DMS79 treated with DMSO at 0.1 percent for 48 hours (cell line): ENCODE measurements at places on chromosomes 5 and 9.
A peak's percentile ranks its signal among the peaks of the same experiment; 100 is the strongest.

DNA sequence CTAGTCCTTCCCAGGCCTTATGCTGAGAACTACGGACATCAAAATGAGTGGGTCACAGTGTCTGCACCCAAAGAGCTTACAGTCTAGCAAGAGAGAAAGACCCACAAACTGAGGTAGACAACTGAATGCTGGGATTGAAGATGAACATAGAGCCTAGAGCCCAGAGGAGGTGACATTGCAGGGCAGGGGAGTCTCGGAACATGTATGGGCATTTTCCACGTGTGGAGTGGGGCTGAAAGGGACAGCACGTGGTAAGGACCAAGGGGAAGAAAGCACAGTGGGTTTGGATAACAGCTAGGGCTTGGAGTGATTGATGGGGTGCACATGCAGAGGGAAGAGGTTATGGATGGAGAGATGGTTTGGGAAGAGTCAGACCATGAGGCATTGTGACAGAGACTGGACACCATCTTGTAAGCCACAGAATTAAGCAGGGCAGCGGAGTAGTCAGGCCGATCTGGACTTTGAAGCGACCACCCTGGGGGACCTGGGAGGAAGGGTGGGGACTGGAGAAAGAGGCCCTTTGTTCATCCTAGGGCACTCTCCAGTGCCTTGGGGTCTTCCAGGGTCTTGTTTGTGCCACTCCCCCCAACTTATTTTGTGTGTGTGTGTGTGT is 47.5 kb upstream of the SH3PXD2B start:
- no peak for DNase-seq

GRCh38 chr9:98291820-98292219 is 36.4 kb upstream of the TBC1D2 start:
- no peak for DNase-seq

GRCh38 chr5:168710706-168711105 is 131.5 kb upstream of the PANK3 start:
- DNase-seq: no peak

DNA sequence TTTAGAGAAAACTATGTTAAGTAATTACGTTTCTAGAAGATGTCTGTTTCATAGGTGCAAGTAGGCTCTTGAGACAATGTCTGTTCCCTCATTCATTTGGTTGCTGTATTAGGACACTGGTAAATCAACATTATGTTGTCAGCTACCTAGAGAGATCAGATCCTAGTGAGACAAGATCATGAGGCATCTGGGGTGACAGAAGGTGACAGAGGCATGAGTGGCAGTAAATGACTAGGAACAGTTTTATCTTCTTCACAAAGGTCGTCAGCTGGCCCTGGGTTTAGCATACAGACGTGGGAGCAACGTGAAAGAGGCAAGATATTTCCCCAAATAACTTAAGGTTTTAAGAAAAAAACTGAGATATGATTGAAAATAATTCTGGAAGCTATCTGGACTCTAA is 1926.3 kb upstream of the WWC1 start:
- no peak for DNase-seq

- DNase-seq: no peak
Observed at GRCh38 chr5:139140591-139141071, 57.5 kb downstream of the SIL1 start.

DNA sequence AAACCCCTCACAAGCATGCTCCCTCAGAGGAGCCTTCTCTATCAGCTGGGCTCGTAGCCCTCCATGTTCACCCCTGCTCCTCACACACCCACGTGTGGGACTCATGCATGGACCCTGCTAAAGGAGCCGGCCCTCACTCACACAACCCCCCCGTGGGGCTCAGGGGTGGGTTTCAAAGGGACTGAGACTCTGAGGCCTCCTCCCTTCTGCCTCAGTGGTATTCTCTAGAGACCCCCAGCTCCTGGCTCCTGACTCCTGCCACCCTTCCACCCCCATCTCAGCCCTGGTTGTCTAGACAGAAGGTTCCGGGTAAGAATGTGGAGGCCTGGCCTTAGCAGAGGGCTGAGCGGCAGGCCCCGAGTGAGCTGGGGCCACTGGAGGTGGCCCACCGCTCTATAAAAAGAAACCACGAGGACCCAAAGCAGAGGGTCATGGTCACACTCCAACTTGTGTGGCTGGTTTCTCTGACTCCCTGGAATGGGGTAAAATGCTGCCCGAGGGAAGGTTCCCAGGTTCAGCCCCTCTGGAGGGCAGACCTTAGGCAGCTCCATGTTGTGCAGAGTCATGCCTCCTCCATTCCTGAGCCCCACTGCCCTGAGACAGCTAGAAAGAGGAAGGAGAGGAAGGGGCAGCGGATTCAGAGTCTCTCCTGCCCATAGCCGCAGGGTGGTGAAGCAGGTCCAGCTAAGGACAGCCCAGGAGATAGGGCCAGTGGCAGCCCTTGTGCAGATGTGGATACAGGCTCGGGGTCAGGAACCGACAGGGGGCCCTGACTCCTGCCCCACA is 10.8 kb downstream of the SEPTIN8 start:
- DNase-seq: no peak

DNA sequence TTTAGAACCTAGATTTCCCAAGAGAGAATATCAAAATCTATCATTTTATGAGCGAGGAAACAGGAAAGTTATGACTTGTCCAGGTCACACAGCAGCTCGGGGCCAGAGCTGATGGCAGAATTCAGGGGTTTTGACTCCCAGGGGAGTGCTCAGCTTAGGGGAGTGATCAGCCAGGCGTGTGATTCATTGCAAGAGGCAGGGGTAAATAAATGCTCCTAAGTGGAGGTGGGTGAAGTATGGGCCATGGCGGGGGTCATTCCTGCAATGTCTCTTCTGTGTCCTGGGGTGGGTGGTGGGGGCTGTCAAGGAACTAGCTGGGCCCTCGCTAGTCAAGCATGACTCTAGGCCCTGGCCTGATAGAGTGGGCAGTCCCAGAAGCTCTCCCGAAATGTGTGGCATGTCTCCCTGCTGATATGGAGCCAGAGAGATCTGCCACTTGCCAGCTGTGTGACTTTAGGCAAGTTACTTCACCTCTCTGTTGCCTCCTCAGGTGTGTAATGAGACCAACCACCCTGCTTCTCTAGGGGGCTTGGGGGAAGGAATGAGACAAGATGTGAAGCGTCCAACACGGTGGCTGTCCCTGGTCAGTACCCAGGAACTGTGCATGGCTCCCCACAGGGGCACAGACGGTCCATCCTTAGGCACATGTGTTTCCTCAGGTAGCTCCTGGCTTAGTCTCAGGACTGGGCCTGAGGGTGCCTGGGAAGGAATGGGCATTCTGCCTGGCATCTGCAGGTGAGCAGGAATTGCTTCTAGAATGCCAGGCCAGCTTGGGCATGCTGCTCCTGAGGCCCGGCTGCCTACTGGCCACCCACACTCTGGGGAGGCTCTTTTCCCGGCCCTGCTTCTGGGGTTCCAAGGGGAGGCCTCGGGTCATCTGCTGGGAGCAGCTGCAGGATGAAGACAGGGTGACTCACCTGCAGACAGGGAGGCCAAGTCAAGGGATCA is 36.5 kb upstream of the SH3PXD2B start:
- DNase-seq: no peak

DNA sequence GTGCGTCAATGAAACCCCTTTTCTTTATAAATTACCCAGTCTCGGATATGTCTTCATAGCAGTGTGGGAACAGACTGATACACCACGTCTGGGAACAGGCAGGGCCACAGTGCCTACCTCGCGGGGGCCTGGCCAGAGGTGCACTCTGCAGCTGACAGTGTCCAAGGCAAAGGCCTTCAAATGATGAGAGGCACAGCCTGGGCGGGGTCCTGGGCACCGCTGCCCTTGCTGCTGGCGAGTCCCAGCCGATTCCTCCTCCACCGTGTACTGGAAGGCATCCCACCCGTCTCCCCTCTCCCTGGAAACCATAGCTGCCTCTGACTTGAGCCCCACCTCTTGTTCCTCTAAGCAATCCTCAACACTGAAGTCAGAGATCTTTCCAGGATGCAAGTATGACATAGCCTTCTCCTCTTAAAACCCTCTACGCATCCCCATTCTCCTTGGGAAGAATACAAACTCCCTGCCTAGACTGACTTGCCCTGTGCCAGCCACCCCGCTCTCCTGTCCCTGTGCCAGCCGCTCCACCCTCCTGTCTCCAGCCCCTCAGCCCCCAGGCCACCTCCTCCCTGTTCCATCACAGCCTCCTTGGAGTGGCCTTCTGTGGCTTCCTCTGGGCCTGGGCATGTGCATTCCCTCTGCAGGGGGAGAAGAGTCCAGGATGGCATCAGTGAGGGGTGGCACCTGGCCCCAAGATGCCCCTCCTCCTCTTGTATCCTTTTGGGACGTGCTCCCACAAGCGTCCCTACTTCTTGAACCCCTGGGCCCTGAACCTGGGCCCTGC is 8.1 kb upstream of the COL5A1 start:
- no peak for DNase-seq

DNA sequence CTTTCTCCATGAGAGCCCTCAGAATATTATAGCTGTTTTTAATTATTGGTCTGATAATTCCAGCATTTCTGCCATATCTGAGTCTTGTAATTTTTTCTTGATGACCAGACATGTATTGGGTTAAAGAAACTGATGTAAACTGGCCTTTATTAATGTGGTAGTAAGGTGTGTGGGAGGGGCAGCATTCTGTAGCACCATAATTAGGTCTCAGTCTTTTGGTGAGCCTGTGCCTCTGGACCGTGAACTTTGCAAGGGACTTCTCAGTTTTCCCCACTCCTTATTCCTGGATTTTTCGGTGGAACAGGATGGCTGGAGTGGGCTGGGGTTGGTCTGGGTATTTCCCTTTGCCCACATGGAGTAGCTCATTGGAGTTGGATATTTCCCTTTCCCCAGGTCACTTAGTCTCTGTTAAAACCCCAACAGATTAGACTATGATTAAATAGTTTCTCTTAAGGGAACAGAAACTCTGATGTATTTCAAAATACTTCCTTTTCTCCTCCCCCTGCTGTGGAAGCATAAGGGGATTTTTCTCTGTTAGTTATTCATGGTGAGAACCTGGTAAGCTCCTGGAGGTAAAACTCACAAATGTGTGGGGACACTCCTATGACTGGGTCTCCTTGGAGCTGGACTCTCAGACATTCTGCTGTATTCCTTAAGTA is 52.4 kb downstream of the FSD1L start:
- DNase-seq: no peak

DNA sequence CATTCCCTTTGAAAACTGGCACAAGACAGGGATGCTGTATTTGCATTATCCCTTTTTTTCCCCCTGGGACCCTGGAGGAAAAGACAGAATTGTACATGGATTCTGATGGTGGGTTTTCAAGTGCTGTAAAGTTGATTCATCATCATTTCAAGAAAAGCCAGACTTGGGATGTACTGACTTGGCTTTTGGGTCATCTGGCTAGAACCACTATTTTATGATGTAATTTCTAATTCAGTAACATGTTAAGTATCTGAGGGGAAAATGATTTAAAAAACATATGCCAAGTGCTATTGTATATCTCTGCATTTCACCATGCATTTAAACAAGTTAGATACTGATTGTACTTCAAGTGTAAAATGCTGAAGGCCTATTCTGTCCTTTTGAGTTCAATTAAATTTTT is 15.2 kb upstream of the MAP3K1 start:
- DNase-seq: no peak

DNA sequence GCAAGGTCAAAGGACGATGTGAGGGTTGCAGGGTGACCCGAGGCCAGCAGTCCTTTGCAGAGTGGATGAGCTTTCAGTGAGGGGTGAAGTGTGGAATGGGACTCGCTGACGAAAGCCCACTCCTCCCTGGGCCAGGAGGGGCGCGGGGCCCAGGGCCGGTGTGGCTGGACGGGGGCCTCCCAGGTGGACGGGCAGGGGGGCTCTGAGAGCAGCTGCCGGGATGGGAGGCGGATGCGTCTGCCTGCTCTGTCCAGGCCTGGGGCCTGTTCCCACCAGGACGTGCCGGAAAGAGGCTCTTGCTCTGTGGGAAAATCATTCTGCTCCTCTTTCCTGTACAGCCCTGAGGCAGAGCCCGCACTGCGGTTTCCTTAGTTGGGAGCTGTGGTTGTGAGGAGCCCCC is 24.3 kb downstream of the IRX4 start:
- no peak for DNase-seq

DNA sequence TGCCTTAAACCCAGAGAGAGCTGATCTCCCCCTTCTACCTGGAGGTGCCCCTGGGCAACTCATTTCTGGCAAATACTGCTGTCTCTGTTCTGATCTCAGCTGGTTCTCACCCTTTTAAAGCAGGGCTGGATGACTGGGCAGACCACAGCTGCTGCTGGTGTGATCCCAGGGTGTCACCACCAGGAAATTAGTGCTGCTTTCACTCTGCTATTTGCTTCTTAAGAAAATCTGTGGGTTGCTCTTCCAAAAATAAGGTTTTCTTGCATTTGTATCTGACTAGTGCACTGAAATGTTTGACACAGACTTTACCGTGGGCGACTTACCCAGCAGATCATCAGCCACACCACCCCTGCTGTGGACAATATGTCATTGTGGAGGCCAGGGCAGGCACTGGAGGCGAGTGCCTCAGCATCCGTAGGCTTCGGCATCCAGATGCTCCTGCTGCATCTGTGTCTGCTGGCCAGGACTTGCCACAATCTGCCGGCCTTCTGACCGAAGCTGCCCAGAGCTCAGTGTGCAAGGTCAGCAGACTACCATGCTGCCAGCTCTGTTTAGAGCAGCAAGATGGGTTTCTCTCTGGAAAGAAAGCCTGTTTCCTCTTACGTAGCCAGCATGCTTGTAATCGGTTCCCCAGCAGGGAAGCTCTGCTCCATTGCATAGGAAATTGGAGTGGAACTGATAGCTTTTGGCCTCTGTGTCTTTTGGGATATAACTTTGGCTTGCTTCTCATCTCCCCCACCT is 13.6 kb downstream of the ARHGAP26 start:
- no peak for DNase-seq

GRCh38 chr9:17531642-17532254 is 47.1 kb upstream of the SH3GL2 start:
- DNase-seq: peak; percentile 15

DNA sequence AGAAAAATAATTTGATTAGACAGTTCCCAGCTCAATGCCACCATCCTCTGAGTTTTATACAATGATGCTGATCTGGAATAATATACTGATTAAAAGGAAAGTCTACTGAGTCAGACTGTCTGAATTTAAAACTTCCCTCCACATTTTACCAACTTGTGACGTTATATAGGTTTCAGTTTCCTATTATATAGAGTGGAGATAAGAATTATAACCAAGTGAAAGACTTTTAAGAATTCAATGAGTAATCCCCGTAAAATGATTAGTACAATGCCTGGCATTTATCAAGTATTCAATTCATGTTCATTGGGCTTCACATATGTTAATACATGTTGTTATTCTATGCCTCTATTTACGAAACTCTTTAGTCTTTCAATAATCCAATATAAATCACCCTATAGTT is 166.0 kb downstream of the CDH9 start:
- DNase-seq: no peak

GRCh38 chr5:151125421-151125820 is 32.2 kb downstream of the ANXA6 start:
- DNase-seq: no peak

DNA sequence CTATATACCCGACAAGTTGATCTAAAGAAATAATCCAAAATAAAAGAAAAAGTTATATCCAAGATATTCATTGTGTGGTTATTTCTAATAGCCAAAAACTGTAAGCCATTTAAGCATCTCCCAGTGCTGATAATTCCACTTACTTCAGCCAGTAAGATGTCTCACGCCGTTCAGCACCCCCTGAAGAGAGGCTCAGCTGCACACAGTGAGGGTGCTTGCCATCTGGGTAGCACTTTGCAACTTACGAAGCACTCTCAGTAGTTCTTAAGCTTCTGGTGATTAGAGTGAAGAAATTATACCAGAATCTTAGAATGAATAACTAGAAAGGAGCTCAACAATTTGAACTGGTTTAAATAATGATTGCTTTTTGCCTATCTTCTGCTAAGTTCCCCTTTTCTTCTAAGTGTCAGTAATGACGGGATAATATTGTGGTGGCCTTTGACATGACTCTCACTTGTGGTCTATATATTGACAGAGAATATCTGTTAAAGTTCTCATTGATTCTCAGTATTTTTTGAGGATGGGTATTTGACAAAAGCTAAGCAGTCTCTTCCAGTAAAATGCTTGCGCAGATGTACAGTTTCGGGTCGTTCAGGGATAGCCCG is 26.2 kb upstream of the LTC4S start:
- DNase-seq: no peak
